ENCODE measurements at places on chromosomes 16 and 17. TPM values are rescaled to one million over a fixed set of nuclear protein-coding genes. Genes with fewer than 3 reads are reported as not detected.

TNFRSF17 gene
- total RNA-seq = not detected

PSMB3 gene
- total RNA-seq = 337 TPM

NDUFB10 gene
- 132 TPM for total RNA-seq

QPRT gene
- 24.1 TPM for total RNA-seq

Data from activated T-helper 2 cell treated with anti-CD3 and anti-CD28 coated beads, Interferon-gamma antibody, Interleukin-2, Interleukin-4, amounts not matched to agents 10 μg/mL and 5 μg/mL and 100 μg/mL, durations not matched to agents 14 hours and 24 hours and 36 hours (primary cell).